ENCODE measurements at places on chromosomes 2 and 18.

- DNase-seq: no peak
Measured at GRCh38 chr2:228518-229278, 35.1 kb downstream of the SH3YL1 start.

DNA sequence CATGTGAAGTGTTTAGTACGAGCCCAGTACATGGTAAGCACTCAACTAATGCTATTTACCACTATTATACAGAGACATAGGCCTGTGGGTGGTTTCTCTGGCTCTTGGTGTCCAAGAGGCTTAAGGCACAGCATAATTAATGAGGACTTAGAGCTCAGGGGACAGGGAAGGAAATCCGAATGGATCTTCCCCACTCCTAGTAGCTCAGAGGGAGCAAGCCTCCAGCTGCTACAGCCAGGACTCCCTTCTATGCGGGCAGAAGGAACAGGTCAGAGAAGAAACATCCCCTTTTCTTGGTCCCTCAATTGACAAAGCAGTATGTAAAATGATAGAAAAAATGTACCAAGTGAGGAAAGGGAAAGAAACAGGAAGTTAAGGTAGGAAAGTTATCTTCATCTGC, 261.3 kb upstream of the STON1 start:
- no peak for DNase-seq

GRCh38 chr2:182951948-182952663, 85.7 kb upstream of the FRZB start:
- no peak for DNase-seq

- DNase-seq: no peak
Measured at GRCh38 chr2:178328037-178328436, 122.9 kb downstream of the PRKRA start.

DNA sequence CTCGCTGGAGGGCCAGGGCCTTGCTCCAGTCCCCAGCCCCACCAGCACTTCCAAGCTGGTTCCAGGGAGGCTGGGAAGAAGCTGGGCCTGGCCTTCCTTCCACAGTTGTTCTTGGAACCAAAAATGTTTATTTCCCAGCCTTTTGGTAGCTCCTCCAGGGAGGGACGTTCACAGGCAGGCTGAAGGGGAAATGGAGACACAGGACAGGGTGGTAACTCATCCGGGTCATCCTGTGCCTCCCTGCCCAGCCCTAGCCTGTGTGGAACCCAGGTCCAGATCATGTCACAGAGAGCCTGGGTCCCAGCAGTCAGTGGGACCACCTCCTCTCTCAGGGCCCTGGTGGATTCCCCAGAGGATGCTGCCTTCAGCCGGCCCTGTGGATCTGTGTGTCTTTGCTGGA, 12.5 kb upstream of the ARMC9 start:
- DNase-seq: no peak

DNA sequence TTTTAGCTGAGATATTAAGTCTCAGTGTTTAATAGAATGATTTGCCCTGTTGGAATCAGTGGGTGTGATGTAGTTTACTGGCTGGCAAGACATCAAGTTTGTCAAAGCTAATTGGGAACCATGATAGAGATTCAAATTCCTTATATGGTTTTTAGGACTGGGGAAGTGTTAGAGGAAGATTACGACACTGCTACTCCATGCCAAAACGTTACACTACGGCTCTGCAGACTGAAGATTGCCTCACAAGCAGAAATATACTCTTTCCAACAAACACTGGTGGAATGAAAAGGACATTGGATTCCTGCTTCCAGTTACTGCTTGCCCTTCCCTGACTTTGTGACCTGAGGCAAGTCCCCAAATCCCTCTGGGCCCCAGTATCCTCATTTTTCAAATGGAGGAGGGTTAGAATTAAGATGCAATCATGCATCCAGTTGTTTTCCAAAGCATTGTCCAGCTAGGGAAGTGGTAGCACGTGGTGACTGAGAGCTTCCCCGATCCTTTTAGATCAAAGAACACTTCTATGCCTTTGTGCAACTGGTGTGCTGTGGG, 147.6 kb downstream of the CDC42EP3 start:
- DNase-seq: no peak

- no peak for DNase-seq
Measured at GRCh38 chr2:110948027-110948674, 172.6 kb upstream of the BCL2L11 start.

- no peak for DNase-seq
Measured at GRCh38 chr18:33116376-33116775, 324.1 kb downstream of the CCDC178 start.

DNA sequence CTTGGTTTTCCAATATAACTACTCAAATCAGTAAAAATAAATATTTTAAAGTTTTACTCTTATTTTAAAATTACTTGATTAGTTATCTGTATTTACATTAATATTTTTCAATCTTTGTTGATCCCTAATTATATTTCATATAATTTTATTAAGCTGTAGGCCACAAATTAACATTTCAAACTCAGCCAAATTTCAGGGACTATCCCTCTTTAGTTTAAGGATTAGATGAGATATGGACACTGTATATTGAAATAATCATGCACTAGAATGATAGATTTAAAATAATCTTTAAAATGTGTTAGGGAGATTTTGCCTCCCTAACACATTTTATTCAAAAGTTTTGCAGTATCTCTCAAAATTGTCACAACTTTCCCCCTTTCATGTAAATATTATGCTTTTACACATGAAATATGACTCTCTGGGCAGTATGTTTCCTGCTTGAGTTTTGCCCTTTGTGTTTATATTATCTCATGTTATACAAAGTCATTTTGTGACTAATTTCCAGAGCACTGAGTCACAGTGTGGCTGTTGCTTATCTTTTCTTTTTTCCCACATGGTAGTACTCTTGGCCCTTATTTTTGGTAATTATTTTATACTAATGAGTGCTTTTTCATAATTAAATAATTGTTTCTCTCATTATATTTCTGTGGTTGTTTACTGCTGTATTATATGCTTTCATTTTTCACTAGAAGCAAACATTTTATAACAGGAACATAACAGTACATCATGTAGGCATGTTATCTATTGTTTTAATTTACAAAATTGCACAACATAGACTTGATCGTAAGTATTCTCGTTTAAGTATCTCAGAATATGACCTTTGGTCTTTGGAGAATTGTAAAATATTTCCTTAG, 1.2 kb downstream of the TFPI start:
- no peak for DNase-seq

DNA sequence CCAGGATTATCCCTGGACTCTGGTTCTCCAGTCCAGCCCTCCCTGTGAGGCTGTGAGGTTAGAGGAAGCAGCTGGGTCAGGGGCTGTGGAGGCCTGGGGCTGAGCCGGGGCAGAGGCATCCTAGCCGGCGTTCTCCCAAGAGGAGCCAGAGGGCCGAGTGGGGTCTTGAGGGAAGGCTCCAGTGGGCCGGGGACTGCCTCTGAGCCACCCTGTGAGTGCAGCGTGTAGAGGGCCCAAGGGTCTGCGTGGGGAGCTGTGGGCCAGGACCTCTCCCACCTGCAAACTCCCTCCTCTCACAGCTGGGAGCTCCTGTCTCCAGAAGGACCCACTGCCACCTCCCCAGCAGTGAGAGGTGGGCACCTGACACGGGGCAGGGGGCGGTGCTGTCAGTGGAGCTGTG, 41.0 kb downstream of the GLI2 start:
- no peak for DNase-seq

GRCh38 chr2:28521663-28522062, 25.8 kb downstream of the PLB1 start:
- DNase-seq: no peak

DNA sequence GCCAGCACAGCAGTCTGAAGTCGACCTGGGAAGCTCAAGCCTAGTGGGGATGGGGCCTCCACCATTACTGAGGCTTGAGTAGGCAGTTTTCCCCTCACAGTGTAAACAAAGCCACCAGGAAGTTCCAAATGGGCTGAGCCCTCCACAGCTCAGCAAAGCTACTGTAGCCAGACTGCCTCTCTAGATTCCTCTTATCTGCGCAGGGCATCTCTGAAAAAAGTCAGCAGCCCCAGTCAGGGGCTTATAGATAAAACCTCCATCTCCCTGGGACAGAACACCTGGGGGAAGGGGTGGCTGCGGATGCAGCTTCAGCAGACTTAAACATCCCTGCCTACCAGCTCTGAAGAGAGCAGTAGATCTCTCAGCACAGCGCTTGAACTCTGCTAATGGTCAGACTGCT, 218.4 kb upstream of the VRK2 start:
- DNase-seq: no peak

GRCh38 chr18:62942578-62942977, 227.2 kb downstream of the PHLPP1 start:
- DNase-seq: no peak

DNA sequence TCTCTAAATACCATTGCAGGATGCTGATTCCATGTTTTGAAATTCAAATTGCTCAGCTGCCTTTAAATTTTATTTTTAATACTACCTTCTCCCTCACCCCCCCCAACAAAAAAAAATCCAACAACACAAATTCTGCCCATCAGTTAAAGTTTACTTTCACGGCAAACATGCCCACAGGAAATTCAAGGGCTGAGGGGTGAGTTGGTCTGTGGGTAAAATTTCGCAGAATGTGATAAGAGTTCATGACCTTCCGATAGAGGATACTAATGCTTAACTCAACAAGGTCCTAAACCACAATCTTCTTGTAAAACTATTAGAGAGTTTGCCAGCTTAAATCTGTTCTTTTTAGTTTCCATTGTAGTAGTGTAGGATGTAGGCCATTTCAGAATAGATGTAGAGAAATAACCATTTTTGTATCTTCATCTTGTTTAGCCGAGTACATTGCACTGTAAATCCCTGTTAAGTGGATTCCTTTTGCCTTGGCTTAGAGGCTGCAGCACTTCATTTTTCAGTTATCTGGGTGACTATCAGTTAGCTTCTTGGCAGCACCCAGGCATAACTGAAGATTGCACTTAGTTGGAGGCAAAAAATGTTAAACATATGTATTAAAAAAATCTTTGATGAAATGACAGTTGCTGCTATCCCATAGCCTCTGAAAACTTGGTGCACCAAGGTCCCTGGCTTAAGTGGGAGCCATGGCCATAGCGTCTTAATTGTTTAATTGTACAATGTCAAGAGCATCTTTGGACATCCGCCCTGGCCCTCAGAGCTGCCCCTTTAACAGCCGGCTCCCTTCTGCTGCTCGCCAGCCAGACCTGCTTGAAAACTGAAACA, 232.3 kb downstream of the HAUS1 start:
- no peak for DNase-seq

- DNase-seq: no peak
Measured at GRCh38 chr2:144166743-144167142, 353.2 kb downstream of the ZEB2 start.
